ENCODE measurements at places on chromosomes 5 and 9. TPM values are rescaled to one million over a fixed set of nuclear protein-coding genes. Genes with fewer than 3 reads are reported as not detected.

- DNase-seq, result no peak
Measured at GRCh38 chr5:38509185-38509584, 47.3 kb downstream of the LIFR start.

DNA sequence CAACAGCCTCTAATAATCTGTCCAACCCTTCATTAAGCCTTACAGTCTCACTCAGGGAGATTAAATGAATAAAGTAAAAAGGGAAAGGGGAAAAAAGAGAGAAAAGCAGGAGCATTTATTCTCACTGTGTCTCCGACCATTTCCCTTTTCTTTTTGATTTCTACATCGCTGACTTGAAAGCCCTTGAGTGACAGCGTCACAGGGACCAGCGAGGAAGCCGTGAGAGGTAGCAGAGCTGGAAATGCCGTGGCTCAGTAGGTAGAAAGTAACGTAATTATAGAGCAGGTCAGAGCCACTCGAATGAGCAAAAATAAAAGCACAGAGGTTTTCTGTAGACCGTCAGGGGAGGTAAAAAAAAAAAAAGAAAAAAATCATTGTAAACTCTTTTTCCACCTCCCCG, 52.4 kb downstream of the ASS1 start:
- DNase-seq, result no peak

DNA sequence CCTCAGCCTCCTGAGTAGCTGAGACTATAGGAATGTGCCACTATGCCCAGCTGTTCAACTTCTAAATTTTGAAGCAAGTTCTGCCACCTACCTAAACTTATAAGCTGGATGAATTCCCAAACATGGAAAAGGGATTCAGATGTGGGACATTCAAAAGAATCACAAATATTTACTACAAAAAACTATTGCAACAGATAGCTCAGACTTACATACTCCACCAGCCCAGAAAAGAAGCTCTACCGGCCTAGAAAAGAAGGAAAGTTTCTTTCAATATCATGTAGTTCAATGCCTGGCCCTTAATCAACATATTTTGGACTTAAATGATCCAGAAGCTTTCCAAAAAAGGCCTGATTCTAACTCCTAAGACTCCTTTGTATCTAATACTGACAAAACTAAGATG, 23.8 kb downstream of the SH3RF2 start:
- DNase-seq, result no peak

- no peak for DNase-seq
Measured at GRCh38 chr5:158801268-158801667, 298.4 kb downstream of the EBF1 start.

DNA sequence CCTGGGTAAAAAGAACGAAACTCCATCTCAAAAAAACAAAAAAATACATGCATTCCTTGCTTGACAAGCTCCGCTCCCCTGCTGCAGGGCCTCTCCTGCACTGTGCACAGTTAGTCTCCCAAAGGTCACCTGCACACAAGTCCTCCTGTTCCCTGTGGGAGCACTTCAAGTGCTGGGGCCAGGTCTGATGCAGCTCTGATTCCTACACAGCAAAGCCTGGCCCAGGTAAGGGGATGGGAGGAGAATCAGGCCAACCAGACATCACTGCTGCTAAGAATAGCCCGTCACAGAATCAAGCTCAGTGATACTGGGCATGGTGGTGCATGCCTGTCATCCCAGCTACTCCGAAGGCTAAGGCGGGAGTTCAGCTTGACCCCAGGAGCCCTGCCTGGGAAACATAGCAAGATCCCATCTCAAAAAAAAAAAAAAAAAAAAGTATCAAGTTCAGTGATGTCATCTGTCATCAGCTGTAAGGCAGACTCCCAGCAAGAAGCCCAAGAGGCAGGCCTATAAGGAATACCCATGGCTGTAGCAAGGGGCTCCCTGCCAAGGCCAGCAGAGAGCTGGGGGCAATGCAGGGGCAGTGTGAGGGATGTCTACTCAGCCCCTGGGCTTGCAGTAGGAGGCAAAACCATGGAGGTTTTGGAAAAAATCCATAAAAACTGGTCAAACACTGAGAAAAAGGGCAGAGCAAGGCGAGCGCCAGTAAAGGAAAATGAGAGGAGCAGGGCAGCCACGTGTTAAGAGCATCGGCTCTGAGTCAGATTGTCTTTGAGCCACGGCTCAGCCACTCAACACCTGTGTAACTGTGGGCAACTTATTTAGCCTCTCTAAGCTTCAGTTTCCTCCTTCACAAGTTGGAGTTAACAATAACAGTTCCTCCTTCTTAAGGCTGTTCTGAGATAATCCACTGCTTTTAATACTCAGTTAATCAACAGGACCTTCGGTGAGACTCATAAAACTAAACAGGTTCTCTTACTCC, 3.2 kb downstream of the TPM2 start:
- DNase-seq, result no peak

- DNase-seq, result no peak
Measured at GRCh38 chr5:127431977-127432585, 85.4 kb upstream of the PRRC1 start.

DNA sequence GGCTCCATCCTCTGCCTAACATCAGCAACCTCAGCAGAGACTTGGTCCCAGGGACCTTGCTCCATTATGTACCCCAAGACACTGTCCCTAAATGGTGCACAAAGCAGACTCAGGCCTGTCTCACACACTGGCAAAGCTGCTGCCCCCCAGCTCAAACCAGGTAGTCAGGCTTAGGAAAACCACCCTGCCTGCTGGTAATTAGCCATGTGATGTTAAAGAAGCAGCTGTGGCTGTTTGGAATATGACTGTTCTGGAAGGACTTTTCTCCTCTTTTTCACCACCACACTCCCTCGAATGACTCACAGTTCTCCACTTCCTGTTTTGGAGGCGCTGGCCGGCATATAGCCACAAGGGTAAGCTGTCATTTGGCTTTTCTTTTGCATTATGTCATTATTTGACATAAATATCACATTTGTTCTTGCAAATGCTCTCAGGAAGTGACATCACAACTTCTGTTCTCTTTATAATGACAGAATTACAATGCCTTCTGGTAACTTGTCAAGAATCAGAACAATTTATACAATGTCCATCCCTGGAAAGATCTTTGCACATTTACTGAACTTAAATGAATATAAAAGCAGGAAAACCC, 113.9 kb downstream of the SUSD1 start:
- no peak for DNase-seq

GRCh38 chr5:150613991-150614660, 26.3 kb upstream of the SYNPO start:
- DNase-seq, result no peak

- peak; percentile 19 for DNase-seq
Measured at GRCh38 chr5:65480306-65480865, 1.3 kb downstream of the ADAMTS6 start.

DNA sequence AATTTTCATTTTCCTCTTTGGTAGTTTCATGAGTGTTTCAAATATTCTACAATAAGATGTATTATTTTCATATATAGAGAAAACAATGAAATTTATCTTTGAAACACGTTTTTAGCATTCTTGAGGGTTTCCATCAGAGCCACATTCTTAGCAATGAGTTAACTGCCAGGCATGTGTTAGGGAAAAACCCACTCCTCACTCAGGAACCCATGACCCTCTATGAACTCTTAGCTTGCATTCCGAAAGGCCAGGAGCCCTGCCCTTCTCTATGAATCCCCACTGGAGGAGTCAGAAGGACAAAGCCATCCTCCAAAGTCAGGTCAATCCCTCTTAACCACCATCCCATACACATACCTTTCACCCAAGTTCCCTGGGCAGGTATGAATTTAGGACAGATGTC, 57.5 kb downstream of the ADAMTS12 start:
- DNase-seq, result no peak

DNA sequence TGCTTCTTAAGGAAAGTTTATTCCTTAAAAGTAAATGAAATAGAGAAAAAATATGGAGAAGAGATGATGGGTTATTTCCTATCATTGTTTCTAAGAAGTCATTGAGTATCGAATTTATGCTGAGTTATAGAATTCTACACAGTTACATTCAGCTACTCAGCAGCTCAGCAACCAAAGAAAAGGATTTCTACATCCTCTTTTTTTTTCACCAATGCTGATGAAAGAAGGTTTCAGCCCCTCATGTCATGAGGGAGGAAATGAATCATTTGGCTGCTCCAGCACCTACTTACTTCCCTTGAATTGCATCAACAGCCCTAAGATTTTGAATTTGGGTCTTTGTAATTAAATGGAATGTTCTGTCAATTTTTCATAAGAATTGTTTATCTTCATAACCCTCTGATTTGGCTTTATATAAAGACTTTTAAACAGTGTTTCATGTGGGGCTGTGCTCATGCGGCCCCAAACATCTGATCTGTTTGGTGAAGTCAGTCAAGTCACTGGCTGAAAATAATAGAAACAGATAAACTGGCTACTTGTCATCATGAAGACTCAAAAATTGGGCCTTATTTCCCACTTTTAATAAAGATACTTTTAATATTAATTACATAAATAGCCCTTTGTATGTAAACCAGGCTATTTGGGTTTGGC, 18.5 kb upstream of the SNX2 start:
- DNase-seq, result no peak

GRCh38 chr9:77498891-77499290, 149.2 kb downstream of the GNA14 start:
- DNase-seq, result no peak

DNA sequence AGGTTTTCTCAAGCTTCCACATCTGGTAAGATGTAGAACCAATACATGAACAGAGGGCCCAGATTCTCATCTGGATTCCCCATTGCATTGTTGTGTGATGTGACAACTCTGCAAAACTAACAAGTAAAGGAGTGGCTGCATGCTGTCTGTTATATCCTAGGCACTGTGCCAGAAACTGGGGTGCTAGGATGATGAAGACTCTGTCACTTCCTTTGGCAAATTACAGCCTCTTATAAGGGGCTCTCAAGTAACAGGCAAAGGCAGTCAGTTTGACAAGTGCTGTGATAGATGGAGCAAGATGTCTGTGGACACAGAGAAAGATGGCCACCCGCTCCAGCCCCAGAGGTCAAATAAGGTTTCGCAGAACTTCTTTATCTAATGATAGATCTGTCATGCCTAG, 115.7 kb downstream of the PAPPA start:
- no peak for DNase-seq

- DNase-seq, result no peak
Measured at GRCh38 chr5:15574806-15575325, 74.9 kb downstream of the FBXL7 start.

DNA sequence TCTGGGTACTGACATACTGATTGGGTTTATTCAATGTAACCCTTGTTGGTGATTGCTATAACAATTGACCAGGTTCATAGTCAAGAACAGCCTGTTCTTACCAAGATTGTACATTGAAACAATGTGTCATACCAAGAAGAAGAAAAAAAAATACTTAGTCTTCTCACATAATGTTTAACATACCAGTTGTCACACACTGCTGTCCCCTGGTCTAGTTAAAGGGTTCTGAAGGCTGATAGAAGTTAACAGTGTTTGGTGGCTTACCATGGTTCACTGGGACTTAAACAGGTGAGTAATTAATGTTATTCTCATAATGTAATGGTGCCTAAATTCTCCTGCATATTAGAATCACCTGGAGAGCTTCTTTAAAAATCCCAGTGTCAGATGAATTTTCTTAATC, 18.5 kb upstream of the CDC42SE2 start:
- no peak for DNase-seq

DNA sequence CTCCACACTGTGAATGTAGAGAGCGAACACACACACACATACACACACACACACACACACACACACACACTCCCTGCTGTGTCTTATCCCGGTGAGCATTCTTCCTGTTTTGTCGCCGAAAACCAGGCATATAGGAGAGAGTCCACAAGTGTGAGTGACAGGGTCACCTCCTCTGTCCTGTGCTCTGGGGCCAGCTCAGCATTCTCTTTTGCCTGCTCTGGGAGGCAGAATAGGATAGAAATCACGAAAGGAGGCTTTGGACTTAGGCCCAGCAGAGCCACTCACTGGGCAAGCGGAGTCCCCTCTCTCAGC, 3.0 kb downstream of the LAMC3 start:
- DNase-seq, result no peak

DNA sequence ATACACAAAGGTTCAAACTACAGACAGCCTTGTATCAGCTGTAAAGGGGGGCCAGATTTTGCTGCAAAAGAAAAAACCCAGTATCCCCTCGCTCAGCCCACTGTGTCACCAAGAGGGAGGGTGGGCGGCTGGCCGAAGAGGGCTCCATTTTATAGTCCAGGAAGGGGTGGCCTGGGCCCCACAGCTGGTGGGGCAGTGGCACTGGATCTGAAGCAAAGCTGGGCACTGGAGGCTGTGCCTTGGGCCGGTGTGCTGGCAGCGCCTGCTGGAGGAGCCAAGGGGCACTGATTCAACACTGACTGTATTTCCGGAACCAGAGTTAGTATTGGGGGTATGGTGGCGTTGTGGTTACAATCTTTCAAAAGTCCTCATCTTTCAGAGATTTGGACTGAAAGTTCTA, 9.1 kb downstream of the BRD3 start:
- peak; percentile 13 for DNase-seq

- DNase-seq, result no peak
Measured at GRCh38 chr5:6472792-6473191, 24.1 kb downstream of the UBE2QL1 start.

- DNase-seq, result no peak
Measured at GRCh38 chr9:35650341-35651158, at the start of gene SIT1. TSS of gene SIT1 (minus strand) at chr9:35650931. CDS start at chr9:35650853, 78 bp downstream.

- no peak for DNase-seq
Measured at GRCh38 chr5:29263915-29264351, 1929.6 kb upstream of the CDH6 start.

DNA sequence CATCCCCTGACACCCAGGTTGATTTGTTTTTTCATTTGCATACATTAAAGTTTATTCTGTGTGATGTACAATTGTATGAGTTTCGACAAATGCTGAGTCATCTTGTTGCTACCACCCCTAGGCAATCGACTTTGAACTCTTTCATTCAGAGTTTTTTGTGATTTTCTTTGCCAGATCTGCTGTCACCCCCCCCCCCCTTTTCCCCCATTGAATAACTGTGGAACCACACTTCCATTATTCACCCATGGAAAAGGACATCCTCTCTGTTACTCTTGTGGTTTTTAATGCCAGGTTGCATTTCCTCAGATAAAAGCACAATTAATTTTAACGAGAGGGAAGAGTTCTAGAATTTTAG, 13.7 kb upstream of the FAM120AOS start:
- no peak for DNase-seq

- DNase-seq, result peak; percentile 55
Measured at GRCh38 chr5:69265931-69266330, 31.2 kb downstream of the CDK7 start.

Gene NUTM2G
- total RNA-seq, result not detected

Gene OLFML2A
- total RNA-seq, result not detected

Gene IFNW1
- total RNA-seq, result not detected

Gene KIF4B
- not detected for total RNA-seq

Gene NADK2
- total RNA-seq, result 24.2 TPM

Gene FBLL1
- total RNA-seq, result 66.2 TPM

Gene PTGES2
- total RNA-seq, result 85.1 TPM

Gene FKTN
- total RNA-seq, result 20.9 TPM

Gene CDH6
- total RNA-seq, result 178 TPM

Gene ZBED3
- 7.0 TPM for total RNA-seq

Gene TAL2
- 1.6 TPM for total RNA-seq

Gene OTULINL
- 14.4 TPM for total RNA-seq

Gene CDHR2
- total RNA-seq, result 0.29 TPM

Gene PRRT1B
- total RNA-seq, result not detected

Gene ERCC8
- 17.6 TPM for total RNA-seq

Data from glutamatergic neuron (in vitro differentiated cells).